NB4 (cell line): ENCODE measurements at places on chromosomes 12 and 14.

GRCh38 chr14:96271421-96271762 is 15.4 kb downstream of the BDKRB1 start:
- peak; percentile 53 for DNase-seq

GRCh38 chr12:57609781-57610553 is 1.3 kb upstream of the ARHGEF25 start:
- no peak for DNase-seq

GRCh38 chr14:102696332-102696731 is 80.9 kb upstream of the TRAF3 start:
- no peak for DNase-seq

- DNase-seq: no peak
Observed at GRCh38 chr12:75345531-75345930, 11.1 kb downstream of the GLIPR1L1 start.

GRCh38 chr12:131830914-131831571 is 2.9 kb downstream of the MMP17 start:
- peak; percentile 68 for DNase-seq

DNA sequence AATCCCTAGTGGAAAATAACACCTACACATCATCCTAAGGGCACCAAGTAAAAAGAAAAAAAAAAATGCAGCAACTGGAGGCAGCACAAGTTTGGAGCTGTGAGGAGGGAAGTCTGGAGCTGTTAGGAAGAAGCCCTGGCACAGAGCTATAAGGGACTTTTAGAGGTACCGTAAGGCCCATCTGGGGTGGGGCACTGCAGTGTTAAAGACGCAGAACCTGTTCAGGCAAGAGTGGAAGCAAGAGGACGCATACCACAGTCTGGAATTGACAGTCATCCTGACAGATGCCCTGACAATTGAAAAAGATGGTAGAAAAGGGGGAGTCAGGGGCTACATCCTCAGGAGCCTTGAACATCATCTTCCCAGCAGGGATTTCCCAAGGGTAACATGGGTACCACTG is 195.9 kb upstream of the PLEKHG7 start:
- DNase-seq: no peak

DNA sequence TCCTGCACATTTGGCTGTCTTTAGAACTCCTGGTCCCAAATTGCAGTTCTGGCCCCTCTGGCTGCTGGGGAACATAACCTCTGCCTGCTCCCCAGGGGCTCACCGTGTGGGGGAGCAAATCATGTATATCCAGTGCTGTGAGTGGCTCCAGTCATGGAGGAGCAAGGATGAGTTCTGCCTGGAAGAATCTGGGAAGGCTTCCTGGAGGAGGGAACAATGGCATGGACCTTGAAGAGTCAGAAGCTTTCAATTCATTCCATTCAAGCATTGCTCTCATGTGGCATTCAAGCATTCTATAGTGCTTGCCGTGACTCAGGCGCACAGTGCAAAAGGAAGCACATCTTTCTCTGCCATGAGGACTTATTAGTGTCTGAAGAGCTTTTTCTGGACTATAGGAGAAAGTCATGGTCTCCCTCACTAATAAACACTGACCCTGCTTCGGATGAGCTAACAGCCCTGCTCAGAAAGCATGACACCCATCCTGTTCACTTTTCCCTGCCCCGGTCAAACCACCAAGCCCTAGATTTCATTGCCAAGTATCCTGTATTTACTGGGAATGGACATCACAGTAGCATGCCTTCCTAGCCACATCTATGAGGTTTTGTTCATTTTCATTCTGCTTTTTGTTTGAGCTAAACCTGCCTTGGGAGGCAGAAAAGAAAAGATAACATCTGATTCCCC is 3.5 kb downstream of the IFI27 start:
- no peak for DNase-seq

- DNase-seq: no peak
Observed at GRCh38 chr12:98471085-98471484, 44.3 kb upstream of the TMPO start.

DNA sequence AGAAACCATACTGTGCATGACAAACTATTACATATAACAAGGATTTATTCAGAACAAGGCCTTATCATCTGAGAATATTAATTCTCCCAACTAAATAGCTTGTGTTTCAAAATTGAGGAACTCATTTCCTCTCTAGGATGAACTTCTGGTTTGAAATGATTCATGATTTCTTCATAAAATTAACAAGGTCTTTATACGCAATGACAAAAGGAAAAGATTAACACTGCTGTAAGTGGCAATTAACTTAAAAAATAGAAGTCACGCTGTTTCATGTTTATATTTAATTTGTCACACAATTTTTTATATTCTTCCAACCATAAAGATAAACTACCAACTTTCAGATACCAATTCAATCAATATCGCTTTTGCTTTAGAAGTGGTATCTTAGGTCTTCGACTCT is 80.8 kb downstream of the GRIP1 start:
- DNase-seq: no peak

GRCh38 chr12:11744410-11744801 is 94.9 kb downstream of the ETV6 start:
- DNase-seq: no peak

GRCh38 chr12:130013771-130014484 is 110.1 kb upstream of the TMEM132D start:
- DNase-seq: peak; percentile 68

DNA sequence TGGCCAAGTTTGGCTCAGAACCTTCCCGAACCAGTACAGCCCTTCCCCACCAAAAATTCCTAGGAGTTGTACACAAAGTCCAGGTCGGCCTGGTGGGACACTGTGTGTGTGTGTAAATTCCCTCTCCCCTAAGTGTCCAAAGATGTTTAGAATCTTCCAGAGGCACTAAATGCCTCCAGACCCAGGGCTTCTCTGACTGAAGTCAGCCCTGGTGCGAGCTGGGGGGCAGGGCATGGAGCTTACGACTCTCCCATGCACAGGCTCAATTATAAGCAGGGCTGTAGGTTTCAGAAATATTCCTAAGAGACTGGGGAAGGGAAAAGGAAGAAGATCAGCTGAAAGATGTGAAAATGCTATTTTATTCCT is 106.9 kb upstream of the ATF7IP start:
- no peak for DNase-seq

DNA sequence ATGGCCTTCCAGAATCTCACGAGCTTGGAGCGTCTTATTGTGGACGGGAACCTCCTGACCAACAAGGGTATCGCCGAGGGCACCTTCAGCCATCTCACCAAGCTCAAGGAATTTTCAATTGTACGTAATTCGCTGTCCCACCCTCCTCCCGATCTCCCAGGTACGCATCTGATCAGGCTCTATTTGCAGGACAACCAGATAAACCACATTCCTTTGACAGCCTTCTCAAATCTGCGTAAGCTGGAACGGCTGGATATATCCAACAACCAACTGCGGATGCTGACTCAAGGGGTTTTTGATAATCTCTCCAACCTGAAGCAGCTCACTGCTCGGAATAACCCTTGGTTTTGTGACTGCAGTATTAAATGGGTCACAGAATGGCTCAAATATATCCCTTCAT is 92.2 kb downstream of the FLRT2 start:
- DNase-seq: no peak

GRCh38 chr12:42299392-42300308 is 26.2 kb downstream of the ZCRB1 start:
- DNase-seq: peak; percentile 35

- no peak for DNase-seq
Observed at GRCh38 chr12:72168851-72169250, 103.3 kb upstream of the TRHDE start.

DNA sequence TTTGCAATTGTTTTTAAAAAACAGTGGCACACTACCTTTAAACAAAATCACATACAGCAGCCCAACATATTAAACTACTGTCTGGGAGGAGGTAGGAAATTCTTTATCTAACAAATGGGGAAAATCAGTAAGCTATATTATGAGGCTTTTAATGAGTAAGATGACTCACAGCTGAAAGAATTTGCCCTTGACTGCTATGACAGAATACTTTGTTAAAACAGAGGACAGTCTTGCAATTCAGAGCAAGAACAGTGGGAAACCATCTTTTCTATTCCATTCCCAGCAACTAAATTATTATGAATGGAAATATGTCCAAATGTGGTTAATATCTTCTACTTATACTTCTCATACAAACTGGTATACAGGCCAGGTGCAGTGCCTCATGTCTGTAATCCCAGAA is 49.2 kb upstream of the SGPP1 start:
- DNase-seq: no peak

GRCh38 chr14:98925354-98926040 is 346.5 kb downstream of the BCL11B start:
- DNase-seq: no peak

GRCh38 chr14:28240909-28241308 is 525.7 kb upstream of the FOXG1 start:
- no peak for DNase-seq

- no peak for DNase-seq
Observed at GRCh38 chr14:105473033-105473676, 1.5 kb upstream of the CRIP2 start.

DNA sequence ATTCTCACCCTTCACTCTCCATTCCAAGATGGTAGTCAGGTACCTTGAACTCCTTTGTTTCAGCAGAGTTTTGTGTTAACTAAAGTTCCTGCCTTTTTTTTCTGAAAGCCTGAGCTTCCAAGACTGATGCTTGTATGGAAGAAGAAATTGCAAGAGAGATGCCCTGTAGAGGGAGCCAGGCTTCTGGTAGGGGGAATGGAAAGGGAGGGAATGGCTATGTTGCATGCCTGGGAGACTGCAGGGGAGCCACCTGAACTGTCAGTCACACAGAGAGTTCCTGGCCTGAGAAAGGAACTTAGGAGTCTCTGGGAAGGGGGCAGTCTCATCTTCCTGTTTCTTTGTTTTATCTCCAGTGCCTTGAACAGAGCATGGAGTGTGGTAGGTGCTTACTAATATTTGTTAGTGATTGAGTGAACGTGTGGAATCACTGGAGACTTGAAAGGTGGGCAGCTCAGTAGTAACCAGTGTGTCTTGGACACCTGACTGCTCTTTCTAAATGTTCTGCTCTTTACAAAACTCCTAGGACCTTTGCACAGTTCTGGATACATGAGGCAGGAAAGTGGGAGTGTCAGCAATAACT is 132.2 kb downstream of the ANO4 start:
- DNase-seq: peak; percentile 14
